Stimulated activated CD8-positive, alpha-beta memory T cell treated with anti-CD3 and anti-CD28 coated beads, Interleukin-7, amount 100 ng/mL, for 1 hour (primary cell): ENCODE measurements at places on chromosomes 12 and 14.

- DNase-seq: no peak
These were observed 31.7 kb upstream of the GPRC5A start for GRCh38 chr12:12859690-12860089.

DNA sequence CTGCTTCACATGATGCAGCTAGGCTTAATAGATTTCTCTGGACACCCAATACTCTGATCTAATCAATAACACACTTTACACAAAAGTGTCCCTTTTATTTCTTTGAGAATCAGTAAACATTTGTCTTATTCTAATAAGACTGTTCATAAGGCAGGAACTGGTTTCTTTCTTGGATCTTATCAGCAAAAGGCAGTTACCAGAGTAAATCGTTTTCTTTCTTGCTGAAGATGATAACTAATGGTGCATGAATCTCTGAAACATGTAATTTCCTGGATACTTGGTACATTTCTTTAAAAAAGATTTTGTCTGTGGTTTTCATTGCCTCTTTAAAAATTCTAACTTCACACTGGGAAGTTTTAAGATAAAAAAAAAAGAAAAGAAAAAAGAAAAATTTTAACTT lies 39.6 kb downstream of the WIF1 start:
- DNase-seq: no peak

DNA sequence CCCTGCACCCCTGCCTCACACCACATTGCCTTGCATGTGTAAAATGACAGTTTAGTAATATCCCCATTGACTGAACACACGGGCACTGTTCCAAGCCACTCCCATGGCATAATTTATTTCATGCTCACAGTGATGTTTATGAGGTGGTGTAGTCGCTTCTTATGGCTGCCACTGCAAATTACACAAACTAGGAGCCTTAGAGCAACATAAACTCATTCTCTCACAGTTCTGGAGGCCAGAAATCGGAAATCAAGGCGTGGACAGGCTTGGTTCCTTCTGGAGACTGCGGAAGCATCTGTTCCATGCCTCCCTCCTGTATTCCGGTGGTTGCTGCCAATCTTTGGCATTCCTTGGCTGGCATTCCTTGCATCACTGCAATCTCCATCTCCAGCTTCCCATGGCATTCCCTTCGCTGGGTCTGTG lies 97.3 kb downstream of the RIN3 start:
- DNase-seq: no peak

GRCh38 chr12:99824900-99825542 lies 159.7 kb downstream of the ANKS1B start:
- no peak for DNase-seq

DNA sequence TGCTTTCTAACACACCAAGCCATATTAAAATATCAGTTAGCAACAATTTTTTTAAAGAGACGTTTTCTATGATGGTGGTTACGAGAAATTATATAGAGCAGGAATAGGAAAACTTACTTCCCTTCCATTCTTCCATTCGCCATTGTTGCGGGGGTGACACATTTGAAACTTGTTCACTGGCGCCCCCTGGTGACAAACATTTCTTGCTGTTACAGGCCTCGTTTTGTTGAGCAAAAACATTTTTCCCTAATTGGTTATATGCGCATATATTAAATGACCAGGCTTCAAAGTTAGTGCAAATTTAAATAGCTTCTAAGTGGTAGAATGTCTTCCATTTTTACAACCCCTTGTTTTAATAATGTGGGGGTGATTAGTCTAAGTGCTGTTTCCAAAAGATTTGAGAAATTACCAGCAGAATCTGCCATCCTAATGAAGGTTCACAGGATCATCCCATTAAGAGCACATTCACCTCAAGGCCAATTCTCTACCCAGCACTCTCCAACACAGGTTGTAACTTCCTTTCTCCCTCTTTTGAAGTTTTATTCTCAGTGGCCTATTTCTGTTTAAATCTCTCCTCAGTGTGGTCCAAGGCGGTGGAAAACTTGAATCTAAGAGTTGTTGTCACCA lies 1124.7 kb downstream of the FLRT2 start:
- DNase-seq: peak; percentile 2

- no peak for DNase-seq
These were observed 28.2 kb upstream of the EGLN3 start for GRCh38 chr14:33978892-33979612.

DNA sequence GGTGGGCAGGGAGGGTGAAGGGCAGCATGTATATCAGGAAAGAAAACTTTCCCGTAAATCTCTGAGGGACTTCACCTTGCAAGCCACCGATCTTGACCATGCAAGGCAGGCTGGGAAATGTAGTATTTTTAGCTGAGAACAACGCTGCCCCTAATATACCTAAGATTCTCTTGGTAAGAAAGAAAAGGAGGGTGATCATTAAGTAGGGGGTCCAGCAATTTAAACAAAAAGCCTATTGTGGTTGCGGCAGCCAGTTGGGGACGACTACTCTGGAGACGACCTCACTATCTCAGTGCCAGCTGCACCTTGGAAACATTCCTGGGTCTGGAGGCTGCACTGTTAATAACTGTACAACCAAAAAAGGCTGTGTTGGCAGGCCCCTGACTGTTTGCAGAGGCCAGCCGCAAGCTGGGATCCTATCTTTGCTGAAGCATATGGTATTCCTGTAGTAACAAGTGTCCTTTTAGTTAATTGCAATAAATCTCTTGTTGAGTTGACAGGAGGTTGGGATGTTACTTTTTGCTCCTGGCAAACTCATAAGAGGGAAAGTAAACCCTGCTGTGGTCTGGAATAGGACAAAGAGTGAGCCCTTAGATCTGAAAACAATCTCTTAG lies 6.4 kb downstream of the APOLD1 start:
- DNase-seq: no peak

DNA sequence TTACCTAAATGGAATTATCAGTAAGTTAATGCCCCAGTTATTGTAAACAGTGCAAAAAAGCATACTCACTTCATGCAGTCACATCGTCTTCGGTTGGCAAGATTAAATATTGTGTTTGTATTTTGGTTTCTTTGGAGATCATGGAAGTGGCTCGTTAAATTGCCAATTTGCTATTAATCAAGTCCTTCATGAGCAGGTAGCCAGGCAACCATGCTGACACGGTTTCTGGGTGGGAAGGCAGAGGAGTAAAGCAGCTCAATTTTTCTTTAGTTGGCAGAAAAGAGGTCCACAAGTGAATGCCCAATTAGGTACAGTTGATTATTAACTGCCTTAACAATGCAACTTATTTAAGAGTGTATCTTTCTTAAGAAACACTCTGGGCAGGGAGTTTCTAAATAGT lies 43.9 kb downstream of the PPP4R3A start:
- no peak for DNase-seq
